ENCODE measurements at places on chromosomes 2 and 18. TPM values are rescaled to one million over a fixed set of nuclear protein-coding genes. Genes with fewer than 3 reads are reported as not detected.

DNA sequence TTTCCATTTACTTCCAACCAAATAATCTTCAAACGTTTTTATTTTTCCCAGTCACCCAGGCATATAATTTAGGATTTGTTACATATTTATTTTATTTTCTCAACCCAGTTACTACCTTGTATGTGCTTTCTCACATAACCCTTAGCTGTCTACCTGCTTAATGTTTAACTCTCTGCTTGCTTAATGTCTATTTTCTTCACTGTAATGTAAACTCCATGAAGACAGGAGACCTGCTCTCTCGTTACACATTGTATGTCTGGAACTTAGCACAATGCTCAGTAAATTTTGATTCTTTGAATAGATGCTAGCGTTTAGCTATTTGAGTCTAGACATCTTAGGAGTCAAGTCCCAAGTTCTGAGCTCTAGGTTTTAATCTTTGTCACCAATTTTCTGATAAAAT is 70.2 kb downstream of the RBBP8 start:
- H3K4me1 ChIP-seq = no peaks in the 10 kb centered on the region
- no peaks in the 10 kb centered on the region for H3K36me3 ChIP-seq
- H3K27me3 ChIP-seq = no peaks in the 10 kb centered on the region
- no peak overlapping the region for H3K4me3 ChIP-seq

DNA sequence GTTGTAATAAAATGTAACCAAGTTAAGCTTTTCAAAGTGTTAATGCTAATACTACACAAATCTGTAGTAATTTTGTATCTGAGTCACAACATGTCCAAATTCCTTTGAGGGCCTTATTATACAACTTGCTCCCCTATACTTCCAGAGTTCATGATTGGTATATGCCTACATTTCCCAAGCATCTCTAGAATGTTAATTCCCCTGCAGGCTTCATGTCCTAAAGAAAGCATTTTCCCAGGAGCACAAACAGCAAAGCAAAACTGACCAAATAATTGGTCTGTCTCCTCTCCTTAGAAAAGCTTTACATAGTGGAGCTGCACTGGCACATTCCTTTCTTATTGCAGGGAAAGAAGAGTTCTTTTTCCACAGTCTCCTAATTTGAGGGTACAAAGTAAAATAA is 3.7 kb downstream of the ALS2 start:
- no peak overlapping the region for H3K27ac ChIP-seq
- no peak for DNase-seq
- no peaks in the 10 kb centered on the region for H3K27me3 ChIP-seq
- no peaks in the 10 kb centered on the region for H3K4me1 ChIP-seq

GRCh38 chr2:195995499-195995898 is 73.1 kb downstream of the DNAH7 start:
- no peaks in the 10 kb centered on the region for H3K4me1 ChIP-seq
- no peaks in the 10 kb centered on the region for H3K36me3 ChIP-seq
- H3K27ac ChIP-seq = no peak overlapping the region
- no peak for DNase-seq
- no peaks in the 10 kb centered on the region for H3K27me3 ChIP-seq
- no peak overlapping the region for H3K4me3 ChIP-seq

GRCh38 chr2:204049635-204050034 is 113.1 kb downstream of the ICOS start:
- no peak overlapping the region for H3K4me3 ChIP-seq
- no peak overlapping the region for H3K27ac ChIP-seq
- H3K4me1 ChIP-seq = no peaks in the 10 kb centered on the region
- no peaks in the 10 kb centered on the region for H3K27me3 ChIP-seq

DNA sequence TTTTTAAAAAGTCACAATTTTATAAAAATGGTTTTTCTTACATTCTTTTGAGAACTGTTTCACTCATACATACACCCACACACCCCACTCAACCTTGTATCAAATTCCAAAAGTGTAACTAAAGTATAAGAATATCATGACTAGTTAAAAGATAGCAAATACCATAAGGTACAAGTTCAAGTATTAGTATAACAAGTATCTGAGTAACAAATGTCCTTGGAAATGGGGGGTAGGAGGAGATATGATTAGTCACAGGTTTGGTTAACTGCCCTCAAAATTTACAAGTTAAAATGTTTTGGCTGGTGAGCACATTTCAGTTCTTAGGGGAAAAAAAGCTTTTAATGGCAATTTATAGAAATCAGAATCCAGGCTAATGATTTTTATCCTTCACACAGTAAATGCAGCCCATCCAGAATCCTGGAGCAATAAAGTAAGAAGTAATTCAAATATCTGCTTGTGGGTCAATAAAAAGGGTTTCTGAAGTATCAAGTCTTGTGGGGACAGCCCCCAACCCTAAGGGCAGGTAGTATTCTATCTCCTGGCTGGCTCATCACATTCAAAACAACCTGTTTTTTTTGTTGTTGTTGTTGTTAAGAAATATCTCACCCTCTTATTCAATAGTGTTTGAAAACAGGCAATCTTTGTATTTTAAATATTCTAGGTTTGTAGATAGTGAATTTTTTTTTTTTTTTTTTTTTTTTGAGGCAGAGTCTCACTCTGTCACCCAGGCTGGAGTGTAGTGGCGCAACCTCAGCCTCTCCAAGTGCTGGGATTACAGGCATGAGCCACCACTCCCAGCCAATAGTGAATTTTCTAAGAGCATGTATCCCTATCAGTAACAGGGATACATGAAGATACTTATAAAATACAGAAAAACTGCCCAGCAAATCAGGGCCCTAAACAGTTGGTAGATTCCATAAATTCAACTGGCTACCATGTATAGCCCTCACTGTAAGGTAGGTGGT is 14.5 kb downstream of the IAH1 start:
- no peak for DNase-seq
- H3K27ac ChIP-seq = no peak overlapping the region
- H3K27me3 ChIP-seq = no peaks in the 10 kb centered on the region
- H3K4me3 ChIP-seq = no peak overlapping the region

NLRC4 gene
- total RNA-seq = 0.23 TPM

Data from prostate gland (tissue), 2 donors.